GM19239 (cell line): ENCODE measurements at places on chromosomes 11 and 22.

DNA sequence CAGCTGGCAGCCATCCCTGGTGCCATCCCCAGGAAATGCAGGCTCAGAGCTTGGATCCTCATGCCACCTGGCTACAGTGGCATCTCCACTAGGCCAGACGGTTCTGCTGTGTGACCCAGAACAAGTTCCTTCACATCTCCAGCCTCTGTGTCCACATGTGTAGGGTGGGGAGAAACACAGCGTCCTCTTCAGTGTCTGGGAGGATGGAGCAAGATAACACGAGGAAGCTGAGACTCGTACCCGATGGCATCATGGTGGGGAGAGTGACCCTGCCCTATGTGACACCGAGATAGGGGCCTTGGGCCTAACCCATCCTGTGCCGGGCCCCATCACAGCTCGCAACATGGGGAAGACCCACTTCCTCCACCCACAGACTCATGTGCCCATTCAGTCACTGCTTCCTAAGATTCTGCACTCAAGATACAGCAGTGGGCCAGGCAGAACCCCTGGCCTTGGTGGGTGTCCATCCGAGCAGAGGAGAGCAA is 78.5 kb downstream of the MORC2 start:
- no peak for DNase-seq

DNA sequence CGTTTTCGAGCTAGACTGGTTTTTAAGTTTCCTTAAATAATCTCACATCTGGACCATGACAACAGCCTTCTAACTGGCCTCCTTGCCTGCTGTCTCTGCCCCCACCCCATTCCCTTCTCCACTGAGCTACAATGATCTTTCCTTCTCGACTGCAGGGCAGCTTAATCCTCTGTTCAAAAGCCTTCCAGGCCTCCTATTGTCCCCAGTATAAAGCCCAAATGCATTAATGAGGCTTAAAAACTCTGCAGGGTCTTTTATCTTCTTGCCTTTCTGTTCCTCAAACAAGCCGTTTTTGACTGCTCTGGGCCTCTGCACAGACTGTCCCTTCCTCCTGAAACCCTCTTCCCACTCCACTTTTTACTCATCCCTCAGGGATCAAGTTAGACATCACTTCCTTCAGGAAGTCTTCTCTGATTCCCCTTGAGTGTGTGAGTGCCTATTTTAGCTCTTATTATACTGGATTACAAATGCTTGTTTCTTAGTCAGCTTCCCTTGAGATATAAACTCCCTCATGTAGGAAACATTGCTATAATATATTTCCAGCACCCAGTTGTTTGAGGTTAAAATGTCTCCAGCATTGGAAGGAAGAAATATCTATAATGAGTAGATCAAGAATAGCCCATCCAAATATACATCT is 23.6 kb upstream of the PAMR1 start:
- no peak for DNase-seq

DNA sequence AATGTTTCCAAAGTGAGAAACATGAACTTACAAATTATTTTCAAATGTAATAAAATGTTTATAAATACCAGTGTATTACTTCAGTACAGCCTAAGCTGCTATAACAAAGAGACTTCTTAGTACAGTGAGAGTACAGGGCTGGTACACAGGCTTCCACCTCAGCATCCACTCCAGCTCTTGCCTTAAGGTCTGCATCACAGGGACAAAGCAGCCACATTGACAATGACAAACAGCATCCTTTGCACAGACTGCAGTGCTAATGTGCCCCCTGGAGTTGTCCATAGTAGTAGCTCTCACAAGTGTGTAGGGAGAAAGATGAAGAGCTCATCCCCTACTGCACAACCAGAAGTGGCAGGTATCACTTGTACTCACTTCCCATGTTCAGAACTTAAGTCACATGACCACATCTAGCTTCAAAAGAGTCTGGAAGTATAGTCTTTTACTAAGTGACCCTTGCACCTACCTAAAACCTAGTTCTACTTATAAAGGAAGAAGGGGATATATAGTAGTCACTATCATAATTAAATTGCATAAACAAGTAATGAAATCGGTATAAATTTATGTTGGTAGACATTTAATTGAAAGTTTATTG is 10.7 kb upstream of the LIPT2 start:
- no peak for DNase-seq

GRCh38 chr11:129239207-129239606 is 47.1 kb upstream of the ARHGAP32 start:
- no peak for DNase-seq

- no peak for DNase-seq
These were observed at the start of gene ART5 for GRCh38 chr11:3641701-3642070. Gene ART5, minus strand, starts transcription at chr11:3641992. Its CDS starts 130 bp downstream, at chr11:3641862.

DNA sequence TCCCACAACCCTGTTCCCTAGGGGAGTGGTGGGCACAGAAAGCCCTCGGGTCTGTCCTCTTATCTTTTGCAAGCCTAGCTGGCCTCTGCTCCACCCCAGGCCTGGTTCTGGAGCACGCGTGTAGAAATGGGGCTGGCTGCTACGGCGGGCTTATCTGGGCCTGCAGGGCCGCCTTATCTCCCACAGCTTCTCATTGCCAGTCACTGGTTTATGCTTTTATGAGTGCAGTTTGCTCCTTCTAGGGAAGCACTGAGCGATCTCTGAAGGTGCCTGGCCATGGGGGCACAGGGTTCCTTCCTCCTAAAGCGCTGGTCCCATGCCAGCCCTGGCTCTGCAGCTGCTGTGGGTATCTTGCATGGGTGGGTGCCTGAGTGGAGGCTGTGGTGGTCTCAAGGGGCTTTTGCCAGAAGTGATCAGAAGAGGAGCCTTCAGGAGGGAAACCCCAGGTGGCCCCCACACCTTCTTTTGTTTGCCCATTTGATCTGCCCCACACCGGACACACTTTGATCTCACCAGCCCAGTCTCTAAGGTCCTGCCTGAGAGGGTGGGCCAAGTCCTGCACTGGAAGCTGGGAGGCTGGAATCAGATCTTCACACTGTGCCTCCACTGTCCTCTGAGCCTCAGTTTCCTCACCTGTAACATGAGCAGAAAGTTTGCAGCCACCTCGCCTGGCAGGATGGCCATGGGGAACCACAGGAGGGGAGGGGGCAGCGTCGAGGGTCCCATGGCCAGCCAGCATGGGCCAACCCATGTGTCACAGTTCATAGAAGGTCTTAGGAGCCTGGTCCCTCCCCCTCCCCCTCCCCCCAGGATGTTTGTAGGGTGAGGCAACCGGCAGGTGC is 86.6 kb upstream of the FGF3 start:
- DNase-seq = no peak

- DNase-seq = no peak
These were observed 2.5 kb upstream of the HBB start for GRCh38 chr11:5229356-5229755.

DNA sequence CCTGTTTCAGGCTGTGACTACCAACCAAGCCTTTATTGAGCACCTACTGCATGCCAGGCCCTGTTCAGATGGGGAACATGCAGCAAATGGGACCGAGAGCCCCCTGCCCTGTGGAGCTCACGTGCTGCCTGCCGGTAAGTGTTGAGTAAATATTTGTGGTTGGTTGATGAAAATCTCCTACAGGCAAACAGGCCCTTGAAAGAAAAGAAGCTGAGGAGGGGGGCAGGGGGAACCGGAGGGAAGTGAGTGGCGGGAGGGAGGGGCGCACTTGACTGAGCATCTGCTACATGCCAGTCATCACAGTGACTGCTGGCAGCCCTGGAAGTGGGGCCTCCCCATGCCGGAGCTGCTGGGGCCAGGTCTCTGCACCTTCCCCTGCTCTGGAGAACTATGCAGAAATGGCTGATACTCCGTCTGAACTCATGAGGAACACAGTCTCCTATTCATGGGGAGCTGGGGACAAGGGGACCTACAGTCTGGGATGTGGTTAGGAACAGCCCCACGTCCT is 34.2 kb downstream of the MACROD1 start:
- DNase-seq = no peak

DNA sequence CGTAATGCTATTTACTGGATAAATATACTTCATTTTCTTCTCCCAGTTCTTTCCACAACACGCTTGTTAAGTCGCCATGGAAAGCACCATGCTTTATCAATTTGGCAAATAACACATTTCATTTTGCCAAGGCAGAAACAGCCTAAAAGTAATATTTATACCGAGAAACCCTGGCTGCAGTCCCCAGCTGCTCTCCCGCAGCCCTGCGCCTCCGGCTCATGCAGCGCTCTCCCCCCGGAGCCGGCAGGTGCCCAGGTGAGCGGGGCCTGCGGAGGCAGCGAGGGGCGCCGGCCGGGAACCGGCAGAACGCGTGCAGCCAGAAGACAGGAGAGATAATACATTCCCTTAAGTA is 681 bp upstream of the ARHGEF12 start:
- peak; percentile 34 for DNase-seq

DNA sequence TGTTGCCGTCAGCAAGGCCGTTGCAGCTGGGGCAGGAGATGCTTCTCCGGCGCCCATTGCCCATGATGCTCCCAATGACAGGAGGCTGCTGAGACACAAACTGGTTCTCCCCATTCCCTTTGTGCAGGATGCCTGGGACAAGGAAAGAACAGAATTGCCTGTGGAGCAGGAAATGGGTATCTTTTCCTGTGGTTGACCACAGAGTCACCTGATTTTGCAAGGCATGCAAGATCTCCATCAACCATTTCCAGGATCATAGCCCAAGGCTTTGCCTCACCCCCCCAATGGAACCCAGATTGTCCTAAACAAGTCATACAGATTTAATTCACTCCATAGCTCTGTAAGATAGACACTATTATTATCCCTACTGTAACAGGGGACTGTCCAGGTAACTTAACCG is 148.1 kb upstream of the NARS2 start:
- no peak for DNase-seq

DNA sequence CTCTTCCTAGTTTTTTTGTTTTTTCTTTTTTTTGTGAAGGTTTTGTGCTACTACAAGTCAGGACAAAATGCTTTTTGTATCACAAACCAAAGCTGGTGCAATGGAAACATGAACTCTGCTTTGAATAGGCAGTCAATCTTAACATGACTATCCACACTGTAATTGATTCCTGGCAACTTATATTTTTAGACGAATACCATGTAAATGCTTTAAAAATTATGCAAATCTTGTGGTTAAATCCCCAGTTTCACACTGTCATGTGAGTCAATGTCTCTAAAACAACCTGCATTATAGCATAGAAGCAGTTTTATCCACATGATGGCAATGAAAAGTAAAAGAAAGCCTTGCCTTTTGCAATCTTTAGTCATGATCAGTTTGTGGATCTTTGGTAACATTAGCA is 8.9 kb downstream of the TRPC6 start:
- DNase-seq = no peak

GRCh38 chr11:36141196-36141953 is 147.8 kb downstream of the COMMD9 start:
- no peak for DNase-seq

DNA sequence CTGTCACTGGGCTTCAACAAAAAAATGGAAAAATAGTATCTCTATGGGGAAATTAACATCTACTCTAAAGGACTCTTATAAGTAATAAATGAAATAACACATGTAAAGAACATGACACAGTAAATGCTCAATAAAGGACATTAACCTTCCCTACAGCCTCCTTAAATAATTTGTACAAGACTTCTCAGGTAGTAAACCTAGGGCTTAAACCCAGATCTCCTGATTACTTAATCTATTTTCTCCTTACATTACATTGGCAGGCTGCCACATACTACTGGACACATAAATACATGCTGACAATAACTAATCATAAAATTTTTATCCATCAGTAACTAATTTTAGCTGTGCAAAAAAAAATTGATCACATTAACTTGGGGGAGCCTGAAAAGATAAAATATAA is 4.9 kb downstream of the AMBRA1 start:
- DNase-seq = no peak

DNA sequence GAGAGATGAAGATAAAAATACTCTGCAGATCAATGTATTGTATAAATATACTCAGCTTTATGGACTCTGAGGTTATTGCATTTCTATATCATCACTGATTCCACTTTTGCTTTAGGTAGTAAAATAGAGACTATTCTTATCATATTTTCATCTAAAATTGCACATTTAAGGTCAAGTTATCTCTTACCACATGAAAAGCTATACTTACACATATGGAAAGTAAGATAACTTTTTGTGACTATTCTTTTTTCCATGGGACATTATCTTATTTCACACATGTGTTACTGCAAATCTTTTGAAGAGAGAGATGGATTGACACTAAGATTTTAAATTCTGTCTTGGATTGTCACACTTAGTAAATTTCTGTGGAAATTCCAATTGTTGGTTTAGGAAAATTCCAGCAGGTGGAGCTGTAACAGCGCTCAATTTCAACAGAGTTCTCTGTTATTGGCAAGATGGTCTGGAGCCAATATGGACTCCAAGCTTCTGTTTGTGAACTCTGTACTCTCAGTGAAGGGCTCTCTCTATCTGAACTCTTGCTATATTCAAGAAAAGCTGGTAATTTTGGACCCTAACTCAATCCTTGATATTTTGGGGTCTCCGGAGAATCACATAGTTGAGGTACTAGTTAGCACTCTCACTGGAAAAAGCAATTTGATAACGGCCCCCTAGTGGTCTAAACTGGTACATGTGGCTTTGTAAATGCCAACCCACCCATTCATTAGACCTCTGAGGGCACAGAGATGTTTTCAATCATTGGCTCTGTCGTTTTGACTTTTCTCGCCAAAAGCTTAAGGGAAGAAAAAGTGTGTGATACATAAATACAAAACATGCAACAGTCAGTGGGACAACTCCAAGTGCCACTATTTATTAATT is 429.7 kb downstream of the ETS1 start:
- peak; percentile 32 for DNase-seq

DNA sequence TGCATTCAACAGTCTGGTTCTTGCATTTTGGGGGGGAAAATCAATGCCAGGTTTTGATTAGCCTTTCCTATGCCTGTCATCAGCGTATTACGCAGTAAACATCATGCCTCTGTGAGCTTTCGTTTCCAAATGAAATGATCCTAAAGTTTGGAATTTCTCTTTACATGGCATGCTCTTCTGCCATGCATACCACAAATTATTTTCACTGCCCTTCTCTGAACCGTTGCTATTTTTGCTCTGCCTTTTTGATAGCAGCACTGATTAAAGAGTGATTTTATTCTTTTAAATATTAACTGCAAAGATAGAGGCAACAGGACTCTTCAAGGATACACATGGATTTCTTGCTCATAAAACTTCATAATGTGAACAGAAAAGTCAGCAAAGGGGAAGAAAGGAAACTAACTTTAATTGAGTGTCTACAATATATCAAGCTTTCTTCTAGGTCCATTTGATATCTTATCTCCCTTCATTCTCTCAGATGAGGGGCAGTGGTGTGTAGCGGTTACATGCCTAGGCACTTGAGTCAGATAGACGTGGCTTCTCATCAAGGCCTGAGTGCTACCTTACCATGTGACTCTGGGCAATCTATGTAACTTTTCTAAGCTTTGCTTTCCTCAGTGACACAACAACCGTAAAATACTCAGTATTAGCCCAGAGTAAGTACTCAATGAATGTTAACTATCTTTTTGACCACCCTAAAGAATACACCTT is 25.0 kb upstream of the FZD4 start:
- DNase-seq = no peak

DNA sequence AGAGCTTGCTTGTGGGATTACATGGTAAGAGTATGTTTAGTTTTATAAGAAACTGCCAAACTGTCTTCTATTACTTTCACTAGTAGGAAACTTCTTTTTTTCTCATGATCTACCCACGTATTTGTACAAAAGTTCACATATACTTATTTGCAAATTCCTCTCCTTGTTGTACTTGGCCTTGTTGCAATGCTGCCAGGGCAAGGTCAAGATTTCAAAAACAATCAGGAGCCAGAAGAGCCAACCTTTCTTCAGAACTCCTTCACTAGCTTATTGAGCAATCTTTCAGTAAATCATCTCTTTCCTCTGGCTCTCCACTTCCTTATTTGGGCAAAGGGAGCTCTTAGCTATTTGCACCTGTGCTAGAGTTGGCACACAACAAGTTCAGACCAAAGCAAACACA is 9.7 kb downstream of the SRSF8 start:
- DNase-seq = no peak

GRCh38 chr11:66070604-66071380 is 720 bp downstream of the PACS1 start:
- DNase-seq = no peak
